ELF-1 (cell line): ENCODE measurements at places on chromosomes 2 and 18.

- no peak for DNase-seq
Observed at GRCh38 chr18:80191264-80191663, 56.0 kb downstream of the PARD6G start.

GRCh38 chr2:54514822-54515569, 58.9 kb downstream of the SPTBN1 start:
- peak; percentile 14 for DNase-seq

GRCh38 chr2:8671176-8671575, 10.7 kb upstream of the ID2 start:
- no peak for DNase-seq

GRCh38 chr2:48411046-48411445, 118.9 kb upstream of the STON1 start:
- no peak for DNase-seq

DNA sequence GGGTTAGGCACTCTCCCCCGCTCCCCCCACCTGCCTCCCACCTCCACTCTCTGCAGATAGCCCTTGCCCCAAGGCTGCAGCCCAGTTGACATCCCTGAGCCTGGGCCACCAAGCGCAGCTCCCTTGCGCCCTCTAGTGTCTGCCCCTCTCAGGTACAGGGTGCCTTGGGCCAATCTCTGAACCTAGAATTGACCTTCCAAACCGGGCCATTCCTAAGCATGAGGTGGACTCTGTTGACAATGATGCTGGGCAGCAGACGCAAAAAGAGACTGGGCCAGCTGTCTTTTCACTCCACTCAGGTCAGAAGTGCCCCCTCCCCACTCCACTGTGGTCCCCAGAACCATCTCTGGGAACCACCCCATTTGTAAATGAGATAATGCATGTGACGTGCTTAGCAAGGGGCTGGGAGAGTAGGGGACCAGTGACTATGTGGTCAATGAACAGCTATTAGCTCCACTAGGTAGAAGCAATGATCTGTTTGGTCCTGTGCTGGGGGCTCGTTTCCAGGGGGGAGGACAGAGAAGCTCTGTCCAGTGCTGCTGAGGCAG, 43.3 kb upstream of the PLB1 start:
- peak; percentile 85 for DNase-seq

GRCh38 chr2:84846041-84846663, 34.7 kb downstream of the TRABD2A start:
- no peak for DNase-seq

DNA sequence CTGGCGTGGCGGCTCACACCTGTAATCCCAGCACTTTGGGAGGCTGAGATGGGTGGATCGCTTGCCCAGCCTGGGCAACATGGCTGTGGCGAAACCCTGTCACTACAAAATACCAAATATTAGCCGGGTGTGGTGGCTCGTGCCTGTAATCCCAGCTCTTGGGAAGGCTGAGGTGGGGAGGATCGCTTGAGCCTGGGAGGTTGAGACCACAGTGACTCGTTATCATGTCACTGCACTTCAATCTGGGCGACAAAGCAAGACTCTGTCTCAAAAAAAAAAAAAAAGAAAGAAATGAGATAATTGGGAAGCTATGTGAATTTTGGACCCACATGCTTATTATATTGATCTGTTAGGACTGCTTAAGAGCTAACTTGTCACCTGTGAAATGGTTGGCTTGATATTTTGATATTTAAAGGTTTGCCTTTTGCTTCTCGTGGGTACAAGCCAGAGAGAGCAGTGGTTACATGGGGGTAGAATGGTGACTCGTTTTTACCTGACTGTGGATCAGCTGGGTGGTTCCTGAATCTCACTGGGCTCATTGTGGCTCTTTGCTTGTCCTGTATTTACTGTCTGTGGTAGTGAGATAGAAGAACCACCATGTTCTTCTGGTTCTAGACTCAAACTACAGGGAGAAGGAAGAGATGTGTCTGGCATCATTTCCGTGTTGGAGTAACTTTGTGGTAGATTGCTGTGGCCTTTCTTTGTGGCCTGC, 28.9 kb downstream of the ZNF532 start:
- no peak for DNase-seq

- no peak for DNase-seq
Observed at GRCh38 chr2:42768706-42769256, 4.8 kb upstream of the OXER1 start.

GRCh38 chr2:162085090-162085891, 11.3 kb upstream of the DPP4 start:
- DNase-seq = no peak

DNA sequence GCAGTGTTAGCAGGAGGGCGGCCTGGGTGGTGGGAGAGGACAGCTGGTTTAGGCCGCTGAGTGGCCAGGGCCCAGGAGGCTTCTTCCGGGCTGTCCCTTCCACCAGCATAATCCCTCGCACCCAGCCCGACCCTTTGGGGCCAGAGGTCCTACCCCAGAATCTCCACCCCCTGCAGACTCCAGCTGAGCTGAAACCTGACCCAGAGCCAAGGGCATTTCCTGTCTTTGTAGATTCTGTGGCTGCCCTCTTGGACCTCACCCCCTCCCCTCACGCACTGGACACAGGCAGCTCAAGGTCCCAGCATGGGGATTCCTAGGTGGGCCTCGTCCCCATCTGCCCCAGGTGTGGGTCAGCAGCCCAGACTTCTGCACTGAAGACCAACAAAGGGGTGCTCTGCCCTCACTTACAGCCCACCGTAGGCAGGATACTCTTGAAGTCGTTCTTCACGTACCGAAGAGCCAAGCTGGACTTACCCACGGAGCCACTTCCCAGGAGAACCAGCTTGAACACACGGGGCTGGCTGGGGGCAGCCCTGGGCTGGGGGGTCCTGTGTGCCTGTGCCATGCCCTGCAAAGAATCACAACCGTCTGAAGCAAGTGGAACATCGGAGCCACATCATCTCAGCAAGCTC, 4.8 kb downstream of the RAB17 start:
- DNase-seq = no peak

DNA sequence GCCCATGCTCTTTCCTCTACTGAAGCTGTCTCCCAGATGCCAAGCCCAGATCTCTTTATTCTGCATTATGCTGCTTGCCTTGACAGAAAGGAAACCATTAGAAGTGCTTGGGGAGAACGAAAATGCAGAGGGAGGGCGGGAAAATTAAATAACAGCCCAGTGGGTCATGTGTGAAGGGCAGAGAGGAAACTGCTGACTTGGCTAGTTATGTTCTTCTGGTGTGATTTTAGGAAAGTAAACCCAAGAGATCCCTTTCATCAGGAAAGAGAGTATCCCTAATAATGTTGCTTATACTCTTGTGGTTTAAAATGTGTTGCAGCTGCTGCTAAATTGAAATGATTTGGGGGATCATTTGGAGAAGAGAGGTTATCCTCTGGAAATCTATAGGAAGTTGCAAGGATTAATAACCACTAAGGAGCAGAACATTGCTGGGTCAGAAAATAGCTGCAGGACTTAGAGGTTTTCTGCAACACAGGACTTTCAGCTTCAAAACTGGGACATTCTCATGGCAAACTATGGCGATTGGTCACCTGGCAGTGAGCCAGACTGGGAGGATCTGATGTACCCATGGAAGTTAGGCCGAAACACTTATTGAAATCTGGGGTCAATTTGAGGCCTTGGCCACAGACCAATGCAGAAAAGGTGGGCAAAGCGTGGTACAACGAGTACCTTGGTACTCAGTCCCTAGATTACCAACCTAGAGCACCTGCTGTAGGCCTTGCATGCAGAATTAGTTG, 172.2 kb downstream of the TMEM247 start:
- no peak for DNase-seq

- DNase-seq = no peak
Observed at GRCh38 chr18:77969972-77970371, 720.3 kb downstream of the GALR1 start.

DNA sequence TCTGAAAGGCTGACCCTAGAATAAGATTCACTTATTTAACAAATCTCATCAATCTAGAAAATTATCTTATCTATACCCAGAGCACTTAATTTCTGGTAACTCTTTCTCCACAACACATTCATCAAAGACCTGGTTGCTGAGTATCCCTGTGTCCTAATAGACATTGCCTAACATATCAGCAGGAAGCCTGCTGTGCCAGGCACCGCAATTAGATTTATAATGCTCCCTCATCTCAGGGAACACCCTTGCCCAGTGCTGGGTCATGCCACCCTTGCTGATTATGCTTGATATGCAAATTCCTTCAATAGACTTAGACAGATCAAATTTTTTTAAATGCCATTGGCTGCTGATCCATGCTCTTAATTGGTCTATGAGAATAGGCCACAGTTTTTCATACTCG, 3.8 kb downstream of the DSG1 start:
- no peak for DNase-seq

- DNase-seq = no peak
Observed at GRCh38 chr18:75287700-75288099, 77.1 kb downstream of the TSHZ1 start.

DNA sequence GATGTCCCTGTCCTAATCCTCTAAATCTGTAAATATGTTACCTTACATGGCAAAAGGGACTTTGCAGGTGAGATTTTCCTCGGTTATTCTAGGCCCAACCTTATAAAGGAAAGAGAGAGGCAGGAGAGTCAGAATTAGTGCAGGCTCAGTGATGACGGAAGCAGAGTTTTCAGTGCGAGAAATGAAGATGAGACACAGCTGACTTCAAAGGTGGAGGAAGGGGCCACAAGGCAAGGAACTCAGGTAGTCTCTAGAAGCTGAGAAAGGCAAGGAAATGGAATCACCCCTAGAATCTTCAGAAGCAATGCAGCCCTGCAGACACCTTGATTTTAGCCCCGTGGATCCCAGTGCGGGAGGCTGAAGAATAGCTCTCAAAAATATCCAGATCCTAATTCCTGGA, 7.2 kb upstream of the LCLAT1 start:
- no peak for DNase-seq

- no peak for DNase-seq
Observed at GRCh38 chr2:37059841-37060240, 24.3 kb downstream of the HEATR5B start.

GRCh38 chr2:86790134-86790675, 508 bp downstream of the CD8A start:
- DNase-seq = peak; percentile 59

DNA sequence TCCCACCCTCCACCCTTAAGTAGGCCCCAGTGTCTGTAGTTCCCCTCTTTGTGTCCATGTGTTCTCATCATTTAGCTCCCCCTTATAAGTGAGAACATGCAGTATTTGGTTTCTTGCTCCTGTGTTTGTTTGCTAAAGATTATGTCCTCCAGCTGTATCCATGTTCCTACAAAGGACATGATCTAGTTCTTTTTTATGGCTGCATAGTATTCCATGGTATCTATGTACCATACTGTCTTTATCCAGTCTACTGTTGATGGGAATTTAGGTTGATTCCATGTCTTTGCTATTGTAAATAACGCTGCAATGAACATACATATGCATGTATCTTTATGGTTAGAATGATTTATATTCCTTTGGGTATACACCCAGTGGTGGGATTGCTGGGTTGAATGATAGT, 150.1 kb upstream of the PGAP1 start:
- DNase-seq = no peak

DNA sequence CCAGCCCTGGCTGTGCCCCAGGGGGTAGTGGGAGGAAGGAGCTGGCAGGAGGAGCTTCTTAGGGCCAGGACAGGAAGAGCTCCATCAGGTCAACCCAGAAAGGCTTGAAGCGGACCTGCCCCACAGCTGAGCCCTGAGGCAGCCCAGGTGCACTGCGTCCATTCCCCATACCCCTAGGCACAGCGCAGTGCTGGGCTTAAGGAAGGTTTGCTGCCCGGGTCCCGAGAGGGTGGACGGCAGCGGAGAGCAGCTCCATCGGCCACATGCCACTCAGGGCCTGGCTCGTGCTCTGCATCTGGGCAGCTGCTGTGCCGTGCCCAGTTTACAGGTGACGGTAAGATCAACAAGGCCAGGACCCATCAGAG, 26.4 kb downstream of the DNMT3A start:
- no peak for DNase-seq

- no peak for DNase-seq
Observed at GRCh38 chr2:11498543-11499034, 32.6 kb upstream of the E2F6 start.
